ENCODE measurements at places on chromosomes 13 and 19.

DNA sequence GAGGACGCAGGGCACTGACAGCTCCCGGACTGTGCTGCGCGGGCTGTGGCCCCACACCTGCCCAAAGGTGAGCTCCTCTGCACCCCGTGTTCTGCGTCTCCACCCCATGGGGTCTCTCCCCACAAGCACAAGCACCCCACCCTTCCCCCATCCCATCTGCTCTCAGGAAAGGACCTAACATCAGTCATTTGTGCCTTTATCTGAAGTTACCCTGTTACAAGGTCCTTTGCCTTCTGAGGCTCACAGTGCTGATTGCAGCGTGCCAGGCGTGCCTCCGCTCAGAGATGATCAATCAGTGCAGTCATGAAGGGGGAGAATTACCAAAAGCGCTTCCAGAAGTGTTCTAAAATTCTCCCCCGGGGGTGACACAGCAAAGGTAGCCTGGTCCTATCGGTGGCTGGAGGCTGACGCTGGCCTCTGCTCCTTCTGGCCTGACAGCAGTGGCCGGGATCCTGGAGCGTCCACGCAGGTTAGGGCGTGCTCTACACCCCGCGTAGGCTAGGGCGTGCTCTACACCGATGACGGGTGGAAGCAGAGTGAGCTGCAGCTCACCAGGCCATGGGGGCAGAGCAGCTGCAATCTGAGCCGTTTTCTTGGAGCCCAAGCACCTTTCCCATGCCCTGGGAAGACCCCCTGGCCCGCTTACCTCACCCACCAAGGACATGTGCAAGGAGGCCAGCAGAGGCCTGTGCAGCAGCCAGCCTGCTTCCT, 84.7 kb upstream of the TM9SF2 start:
- no peak for DNase-seq

DNA sequence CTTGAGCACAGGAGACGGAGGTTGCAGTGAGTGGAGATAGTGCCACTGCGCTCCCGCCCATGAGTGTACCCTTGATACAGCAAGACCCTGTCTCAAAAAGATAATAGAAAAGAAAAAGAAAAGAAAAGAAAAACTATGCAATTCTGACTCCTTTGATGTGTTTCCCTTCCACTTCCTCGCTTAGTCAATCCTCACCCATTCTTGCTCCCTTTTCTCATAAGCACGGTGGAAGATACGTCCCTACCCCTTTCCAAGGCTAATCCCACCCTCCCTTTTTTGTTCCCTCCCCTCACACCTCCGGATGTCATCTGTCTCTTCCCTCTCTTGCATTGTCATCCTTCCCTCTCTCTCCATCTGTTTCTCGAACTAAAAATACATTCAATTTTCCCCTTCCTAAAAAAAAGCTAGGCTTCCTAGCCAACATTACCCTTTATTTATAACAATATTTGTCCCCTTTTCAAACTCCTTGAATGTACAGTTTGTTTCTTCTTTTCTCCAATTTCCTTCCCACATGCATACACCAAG, 40.5 kb upstream of the ITM2B start:
- no peak for DNase-seq

- no peak for DNase-seq
These were observed 1.5 kb downstream of the ILF3 start for GRCh38 chr19:10655457-10656312.

DNA sequence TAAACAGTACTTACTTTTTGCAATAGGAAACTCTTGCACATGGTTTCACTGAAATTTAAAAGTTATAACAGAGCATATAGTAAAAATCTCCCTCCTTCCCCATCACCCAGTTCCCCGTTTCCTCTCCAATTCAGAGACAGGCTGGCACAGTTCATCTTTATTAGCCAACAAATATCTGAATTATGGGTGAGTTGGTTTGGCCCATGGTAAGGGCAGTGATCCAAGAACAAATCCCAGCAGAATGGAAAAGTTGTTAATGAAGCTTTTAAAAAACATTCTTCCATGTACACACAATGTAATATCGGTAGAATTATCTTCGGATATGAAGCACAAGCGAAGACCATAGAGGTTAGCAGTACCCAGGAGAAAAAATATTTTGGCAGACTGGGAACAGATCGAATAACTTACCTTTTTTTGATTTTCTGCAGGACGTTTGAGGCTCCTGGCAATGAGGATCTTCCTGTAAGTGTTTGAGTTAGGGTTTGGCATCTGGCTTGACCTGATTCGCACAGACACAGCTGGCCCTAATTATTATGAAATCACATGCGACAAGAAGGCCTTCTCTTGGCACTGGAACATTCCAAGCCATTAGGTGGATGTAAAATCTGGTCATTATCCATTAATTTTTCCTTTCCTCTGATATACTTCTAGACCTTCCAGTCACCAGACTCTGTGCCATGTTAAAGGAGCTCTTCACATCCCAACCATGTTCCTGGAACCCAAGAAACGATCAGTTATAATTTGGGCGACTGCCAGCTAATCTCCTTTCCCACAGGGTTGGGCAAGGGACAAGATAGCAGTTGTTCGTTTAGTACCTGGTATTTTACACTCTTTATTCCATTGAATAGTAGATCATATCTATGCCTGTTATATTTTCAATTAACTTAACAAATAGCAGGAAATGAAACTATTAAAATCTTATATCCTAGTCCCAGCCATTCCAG, 139.4 kb upstream of the TSC22D1 start:
- DNase-seq = no peak

GRCh38 chr19:12034620-12035019, 859 bp downstream of the ZNF433 start:
- no peak for DNase-seq

DNA sequence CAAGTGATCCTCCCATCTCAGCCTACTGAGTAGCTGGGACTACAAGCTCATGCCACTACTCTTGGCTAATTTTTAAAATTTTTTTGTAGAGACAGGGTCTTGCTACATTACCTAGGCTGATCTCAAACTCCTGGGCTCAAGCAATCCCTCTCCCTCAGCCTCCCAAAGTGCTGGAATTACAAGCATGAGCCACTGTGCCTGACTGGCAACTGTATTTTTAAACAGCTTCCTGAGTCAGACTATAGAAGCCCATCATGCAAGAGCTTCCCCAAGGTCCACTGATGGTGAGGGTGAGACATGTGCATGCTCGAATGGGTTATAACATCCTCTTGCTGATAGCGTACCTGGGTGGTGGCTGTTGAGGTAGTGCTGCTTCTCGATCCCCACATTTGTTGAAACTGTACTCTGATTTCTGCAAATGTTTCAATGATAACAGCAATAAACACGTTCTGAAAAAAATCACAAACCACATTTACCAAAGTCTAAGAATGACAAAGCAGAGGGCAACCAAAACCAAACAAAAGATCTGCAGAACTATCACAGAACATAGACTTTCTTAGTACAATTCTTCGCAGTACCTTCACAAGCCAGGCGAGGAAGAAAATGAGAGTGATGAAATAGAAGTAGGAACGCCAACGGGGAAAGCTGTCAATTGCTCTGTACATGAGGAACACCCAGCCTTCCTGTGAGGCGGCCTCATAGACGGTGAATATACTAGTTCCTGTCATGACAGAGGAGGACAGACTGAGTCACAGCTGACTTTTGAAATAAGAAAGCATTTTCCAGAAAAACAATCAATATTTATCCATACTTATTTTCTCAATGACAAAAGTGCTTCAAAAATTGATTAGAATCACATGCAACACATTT, 124.4 kb downstream of the NALCN start:
- no peak for DNase-seq

DNA sequence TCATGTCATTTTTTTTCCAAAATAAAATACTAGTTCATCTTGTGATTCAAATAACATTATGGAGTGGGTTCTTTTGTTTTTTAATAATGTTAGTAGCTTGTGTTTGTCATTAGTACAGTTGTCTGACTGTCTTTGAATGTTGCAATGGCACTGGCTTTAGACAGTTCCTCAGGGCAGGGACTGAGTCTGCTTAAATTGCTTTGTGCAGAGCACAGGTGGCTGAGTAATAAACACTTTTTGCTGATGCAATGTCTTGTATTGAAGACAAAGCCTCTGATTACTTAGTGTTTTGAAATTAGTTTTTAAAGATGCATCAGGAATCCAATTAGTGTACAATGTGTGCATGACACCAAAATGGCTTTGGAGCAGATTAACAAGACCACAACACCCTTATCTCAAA, 88.7 kb upstream of the PCDH9 start:
- no peak for DNase-seq

- DNase-seq = no peak
These were observed 1200.6 kb downstream of the UQCRFS1 start for GRCh38 chr19:28012361-28012760.

- DNase-seq = no peak
These were observed 46.3 kb downstream of the UNC13A start for GRCh38 chr19:17641846-17642245.

DNA sequence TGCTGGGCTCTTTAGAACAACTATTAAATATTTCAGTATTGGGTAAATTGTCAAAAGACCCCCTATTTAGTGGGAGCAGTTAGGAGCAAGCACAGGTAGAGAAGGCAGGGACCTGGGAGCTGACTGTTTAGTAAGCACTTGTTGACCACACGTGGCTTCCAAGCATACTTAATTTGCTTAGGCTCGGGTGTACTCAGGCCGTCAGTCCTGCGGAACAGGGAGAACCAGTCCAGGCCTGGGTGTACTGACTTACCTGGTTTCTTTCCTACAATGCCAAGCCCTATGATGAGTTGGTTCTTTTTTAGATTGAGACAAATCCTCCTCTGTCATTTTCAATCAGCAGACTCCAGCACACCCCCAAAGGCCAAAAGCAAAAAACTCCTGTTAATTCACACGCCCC, 90.0 kb downstream of the WDFY2 start:
- DNase-seq = no peak

DNA sequence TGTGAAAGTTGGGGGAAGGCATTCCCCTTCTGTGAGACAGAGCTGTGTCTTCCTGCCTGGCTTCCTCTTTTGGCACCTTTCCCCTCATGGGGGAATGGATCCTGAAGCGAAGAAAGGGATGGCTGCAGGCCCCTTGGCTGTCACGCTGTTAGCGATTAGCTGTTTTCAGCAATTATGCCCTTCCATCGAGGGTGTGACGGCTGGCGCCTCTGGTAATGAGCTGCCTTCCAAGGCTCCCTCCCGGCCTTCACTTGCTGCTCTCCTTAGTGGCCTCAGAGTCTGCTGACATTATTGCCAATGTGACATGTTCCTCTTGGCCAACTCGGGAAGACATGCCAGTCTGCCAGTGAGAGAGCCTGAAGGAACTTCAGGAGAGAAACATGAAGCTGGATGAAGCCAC, 162.1 kb downstream of the ZIC5 start:
- DNase-seq = no peak

DNA sequence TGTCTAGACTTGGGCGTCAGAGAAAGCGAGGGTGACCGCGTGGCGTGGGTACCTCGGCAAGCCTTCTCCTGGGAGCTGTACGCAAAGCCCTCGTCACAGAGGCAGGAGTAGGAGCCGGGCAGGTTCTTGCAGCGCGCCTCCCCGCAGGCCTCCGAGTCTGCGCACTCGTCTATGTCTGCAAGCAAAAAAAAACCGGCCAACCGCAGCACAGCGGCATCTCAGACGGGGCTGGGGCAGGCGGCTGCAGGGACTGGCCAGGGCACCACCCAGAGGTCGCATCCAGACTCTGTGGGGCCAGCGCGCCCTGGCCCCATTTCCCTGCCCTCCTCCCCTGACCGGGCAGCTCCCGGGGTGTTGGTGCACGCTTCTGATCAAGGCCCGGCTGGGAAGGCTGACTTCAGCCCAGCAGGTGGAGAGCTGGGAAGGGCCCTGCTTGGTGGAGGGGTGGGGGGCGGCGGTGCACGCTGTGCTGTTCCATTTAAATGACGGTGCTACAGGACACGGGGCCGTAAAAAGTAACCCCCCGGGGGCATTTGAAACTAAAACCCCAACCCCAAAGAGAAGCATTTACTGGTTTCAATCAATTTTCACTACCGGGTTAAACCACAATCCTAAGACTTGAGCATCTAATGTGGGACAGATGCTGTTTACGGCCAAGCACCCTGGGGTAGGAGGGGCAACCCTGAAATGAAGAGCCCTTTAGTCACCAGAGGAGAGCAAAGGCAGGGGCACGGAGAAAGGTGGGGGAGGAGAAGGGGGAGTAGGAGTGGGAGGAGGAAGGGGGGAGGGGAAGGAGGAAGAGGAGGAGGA, 28.2 kb downstream of the GAS6 start:
- DNase-seq = peak; percentile 70

DNA sequence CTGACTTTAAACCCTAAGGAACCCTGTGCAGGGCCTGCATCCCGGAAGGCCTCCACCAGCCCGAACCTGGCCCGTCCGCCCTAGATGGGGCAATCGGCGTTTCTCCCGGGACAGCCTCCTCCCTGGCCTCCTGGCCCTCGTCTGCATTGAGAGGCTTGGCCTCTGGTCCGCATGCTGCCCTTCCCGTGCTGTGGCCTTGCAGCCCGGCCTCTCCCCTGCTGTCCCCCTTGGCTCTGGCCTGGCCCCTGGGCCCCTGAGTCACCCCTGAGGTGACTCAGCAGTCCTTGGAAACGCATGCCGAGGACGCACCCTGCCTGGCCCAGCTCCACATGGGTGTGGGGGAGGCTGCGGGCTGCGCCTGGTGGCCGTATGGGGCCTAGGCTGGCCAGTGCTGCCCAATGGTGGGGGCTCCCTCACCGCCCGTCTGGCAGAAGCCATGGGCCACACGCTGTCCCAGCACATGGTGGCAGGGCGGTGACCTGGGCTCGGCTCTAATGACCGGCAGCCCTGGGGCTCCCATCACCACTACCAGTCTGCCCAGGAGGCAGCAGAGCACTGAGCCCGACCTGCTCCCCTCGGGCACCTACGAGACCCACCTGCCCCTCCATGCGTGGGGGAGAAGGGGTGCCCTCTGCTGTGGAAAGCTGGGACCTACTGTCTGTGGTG, 25.7 kb downstream of the SH3GL1 start:
- peak; percentile 84 for DNase-seq

DNA sequence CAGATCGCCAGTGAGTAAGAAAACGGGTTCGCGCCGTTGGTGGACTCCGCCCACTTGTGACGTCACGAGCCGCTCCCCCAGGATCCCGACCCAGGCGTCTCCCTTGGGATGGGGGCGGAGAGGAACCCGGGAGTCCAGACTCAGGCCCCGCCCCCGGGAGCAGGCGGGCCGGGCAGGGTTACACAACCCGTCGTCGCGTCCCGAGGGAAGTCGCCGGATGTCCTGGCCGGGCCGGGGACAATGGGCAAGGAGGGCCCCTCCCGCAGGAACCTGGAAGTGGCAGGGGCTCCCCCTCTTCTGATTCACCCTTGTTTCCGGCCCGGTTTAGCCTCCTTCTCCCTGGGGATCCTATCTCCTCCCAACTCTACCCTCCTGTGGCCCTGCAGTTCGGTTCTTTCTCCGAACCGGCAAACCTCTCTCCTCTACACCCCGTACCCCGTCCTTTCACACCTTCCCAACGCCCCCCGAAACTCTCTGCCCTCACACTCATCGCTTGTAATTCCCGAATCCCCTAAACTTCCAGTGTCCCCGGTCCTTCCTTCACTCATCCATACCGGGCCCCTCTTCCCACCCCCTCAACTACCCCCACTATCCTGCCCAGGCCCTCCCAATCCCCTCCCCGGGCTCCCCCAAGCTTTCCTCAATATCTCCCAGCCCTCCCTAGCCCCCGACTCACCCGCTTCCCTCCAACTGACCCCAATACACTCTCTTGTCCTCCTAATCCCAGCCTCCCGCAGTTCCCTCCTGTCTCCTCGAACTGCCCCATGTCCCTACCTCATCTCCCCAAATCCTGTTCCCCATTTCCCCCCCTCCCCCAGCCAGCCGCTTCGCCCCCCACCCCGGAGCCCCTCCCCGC, 20.0 kb upstream of the ERCC1 start:
- peak; percentile 71 for DNase-seq

Data from fibroblast of the conjunctiva (primary cell).